Spinal cord (tissue), 10 donors: ENCODE measurements at places on chromosomes 16 and 17. TPM values are rescaled to one million over a fixed set of nuclear protein-coding genes. Genes with fewer than 3 reads are reported as not detected.

The PIRT gene
- polyA plus RNA-seq: 10.5 TPM

The PYDC1 gene
- 0.86 TPM for polyA plus RNA-seq

The GPR139 gene
- polyA plus RNA-seq: 3.8 TPM

The MFAP4 gene
- 27.0 TPM for polyA plus RNA-seq

The SPATA22 gene
- polyA plus RNA-seq: 0.63 TPM
